Progenitor cell of endocrine pancreas (in vitro differentiated cells): ENCODE measurements at places on chromosomes 2 and 18. TPM values are rescaled to one million over a fixed set of nuclear protein-coding genes. Genes with fewer than 3 reads are reported as not detected.

- DNase-seq = no peak
These were observed 130.9 kb downstream of the ZNF407 start for GRCh38 chr18:74728586-74728985.

DNA sequence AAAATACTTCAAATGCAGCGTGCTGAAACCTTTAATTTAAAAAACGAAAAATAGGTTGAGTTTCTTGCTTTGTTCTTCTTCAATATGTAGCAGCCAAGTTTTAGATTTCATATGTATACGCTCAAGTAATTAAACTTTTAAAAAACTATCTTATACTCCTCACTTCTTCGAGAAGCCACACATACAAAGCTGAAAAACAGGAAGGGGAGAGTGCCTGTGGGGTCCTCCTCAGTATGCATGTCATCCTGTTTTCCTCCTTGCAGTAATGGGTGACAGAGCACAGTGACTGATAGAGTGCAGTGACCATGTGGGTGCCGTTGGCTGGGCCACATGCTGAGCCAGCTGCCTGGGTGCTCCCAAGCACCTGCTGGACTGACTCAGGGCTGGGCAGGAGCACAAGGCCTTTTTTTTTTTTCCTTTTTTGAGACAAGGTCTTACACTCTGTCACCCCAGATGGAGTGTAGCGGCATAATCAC lies 33.3 kb downstream of the UXS1 start:
- DNase-seq = no peak

The MOGAT1 gene
- 0.74 and 0.98 TPM in 2 replicates for total RNA-seq

GRCh38 chr18:25658476-25658875 lies 306.5 kb upstream of the ZNF521 start:
- no peak for DNase-seq

The CYP27A1 gene
- 15.1 and 16.4 TPM in 2 replicates for total RNA-seq

DNA sequence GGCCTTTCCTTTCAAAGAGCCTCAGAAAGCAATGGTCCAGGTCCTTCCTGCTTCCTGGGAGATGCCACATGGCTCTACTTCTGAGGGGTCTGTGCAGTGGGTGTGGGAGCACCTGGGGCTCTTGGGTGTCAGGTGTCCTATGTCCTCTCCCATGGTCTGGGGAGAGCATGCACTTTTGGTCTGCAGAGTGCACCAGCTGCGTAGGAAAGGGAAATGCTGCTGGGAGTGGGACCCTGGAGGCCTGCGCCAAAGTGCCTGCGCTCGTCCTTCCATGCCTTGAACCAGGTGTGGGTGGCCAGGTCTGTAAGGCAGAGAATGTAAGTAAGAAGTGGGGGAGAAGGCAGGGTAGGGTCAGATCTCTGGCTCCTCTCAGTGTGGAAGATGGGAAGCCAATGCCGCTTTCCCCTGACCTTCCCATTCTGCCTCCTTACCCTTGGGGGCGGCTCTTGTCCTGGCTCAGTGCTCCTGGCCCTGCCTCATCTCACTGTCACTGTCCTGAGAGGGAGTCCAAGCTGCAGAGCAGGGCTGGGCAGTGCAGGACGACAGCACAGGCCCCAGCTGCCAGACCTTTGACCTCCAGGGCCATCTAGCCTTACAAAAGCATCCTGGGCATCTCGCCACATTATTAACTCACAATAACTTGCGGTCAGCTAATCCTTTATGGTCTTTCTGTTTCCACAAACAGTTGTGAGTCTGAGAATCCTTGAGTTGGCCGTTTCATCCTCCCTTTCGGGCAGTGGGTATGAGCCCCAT lies 6.6 kb upstream of the PROM2 start:
- DNase-seq = peak; percentile 2

DNA sequence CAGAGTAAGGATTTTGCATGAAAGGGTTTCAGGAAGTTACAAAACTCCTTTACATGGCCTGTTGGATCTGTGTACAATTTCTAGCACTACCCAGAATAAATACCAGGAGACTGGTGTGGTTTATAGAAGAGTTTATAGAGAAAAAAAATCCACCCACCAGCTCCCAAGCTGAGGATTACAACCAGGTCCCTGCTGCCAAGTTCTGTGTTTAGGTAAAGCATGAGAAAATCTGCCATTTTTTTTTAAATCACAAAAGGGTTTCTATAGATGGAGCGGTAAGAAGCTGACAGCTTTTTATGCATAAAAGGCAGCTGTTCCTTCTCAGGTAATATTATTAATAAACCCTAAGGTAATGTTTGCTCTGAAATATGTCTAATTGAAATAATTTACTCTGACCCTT lies 545.4 kb upstream of the ZEB2 start:
- DNase-seq = no peak

DNA sequence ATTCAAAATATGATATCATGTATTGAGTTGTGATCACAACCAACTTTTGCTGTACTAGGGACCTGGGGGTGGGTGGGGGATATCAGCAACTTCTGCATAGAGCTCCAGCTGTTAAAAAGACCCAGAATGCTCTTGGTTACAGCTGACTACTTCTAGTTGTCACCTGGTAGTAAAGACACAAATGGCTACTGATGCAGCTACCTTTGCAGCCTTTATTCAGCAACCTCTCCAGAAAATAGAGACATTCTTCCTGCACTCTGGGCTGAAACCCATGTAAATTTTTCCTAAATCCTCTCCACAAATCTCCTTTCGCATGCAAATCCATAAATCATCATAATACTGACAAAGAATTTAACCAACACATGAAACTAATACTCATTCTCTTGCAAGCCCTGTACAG lies 238.3 kb downstream of the TCF4 start:
- no peak for DNase-seq

DNA sequence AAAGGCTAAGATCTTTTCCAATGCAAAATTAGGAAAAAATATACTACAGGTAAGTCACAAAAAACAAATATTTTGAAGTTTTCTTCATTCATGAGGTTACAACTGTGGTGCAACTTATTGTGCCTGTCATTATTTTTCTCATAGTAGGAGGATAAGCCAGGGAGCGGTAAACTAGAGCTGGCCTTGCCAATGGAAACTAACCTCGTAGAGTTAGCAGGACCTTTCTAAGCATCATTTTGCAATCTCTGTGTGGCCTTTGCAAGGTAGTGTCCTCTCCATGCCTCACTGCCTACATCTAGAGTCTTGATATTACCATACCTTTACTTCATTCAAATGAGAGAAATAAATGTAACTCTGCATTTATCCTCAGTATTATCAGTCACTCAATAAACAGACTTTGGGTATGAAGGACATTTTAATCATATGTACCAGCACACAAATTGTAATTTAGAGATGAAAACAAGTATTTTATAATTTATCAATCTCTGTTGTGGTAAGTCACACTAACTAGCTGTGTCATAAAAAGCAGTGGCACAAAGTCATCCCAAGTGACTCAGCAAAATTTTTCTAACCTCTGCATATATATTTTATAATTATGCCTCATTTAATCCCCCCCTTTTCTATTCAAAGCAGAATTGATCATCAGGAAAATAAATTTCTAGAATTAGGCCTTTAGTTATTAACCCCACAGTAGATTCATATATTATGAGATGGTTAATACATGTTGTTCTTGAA lies 47.0 kb downstream of the LANCL1 start:
- DNase-seq = no peak

GRCh38 chr2:222120933-222121332 lies 177.9 kb downstream of the PAX3 start:
- DNase-seq = no peak

GRCh38 chr2:215531284-215531683 lies 95.4 kb upstream of the FN1 start:
- DNase-seq = no peak

DNA sequence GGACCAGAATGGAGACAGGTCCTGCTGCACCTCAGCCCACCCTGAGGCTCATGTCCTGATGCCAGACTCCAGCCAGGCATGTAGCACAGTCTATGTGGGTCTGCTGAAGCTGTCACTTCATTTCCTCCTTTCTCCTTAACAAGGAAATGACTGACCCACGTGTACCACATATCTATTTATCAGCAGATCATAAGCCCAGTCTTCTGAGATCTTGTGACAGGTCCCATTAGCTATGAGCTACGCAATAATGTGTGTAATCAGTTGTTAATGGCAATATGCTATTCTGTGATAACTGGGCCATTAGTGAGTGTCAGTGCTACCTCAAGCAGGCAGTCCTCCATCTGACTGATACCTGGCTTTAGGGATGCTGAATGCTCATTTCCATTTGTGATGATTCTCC lies 615.3 kb downstream of the BCL11A start:
- DNase-seq = no peak

The RPRM gene
- total RNA-seq = 2.4 and 3.1 TPM in 2 replicates

The KCNS3 gene
- 7.4 and 8.2 TPM in 2 replicates for total RNA-seq

DNA sequence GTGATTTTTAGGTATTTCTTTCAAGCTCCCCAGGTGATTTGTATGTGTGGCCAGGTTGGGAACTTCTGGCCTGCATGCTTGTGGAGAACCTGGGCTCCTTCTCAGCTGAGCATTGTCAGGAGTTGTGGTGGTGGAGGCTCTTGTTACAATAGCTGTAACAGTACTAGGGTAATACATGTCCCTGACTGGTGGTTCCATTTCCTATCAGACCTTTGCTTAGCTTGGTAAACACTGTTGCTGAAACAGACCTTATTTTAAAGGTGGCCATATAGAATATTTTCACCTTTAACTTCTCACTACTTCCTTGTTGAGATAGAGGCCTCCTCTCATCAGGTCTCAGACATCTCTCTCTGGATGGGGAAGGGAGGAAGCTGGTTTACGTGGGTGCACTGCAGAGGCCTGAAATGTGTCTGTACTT lies 79.2 kb downstream of the SETBP1 start:
- DNase-seq = no peak

DNA sequence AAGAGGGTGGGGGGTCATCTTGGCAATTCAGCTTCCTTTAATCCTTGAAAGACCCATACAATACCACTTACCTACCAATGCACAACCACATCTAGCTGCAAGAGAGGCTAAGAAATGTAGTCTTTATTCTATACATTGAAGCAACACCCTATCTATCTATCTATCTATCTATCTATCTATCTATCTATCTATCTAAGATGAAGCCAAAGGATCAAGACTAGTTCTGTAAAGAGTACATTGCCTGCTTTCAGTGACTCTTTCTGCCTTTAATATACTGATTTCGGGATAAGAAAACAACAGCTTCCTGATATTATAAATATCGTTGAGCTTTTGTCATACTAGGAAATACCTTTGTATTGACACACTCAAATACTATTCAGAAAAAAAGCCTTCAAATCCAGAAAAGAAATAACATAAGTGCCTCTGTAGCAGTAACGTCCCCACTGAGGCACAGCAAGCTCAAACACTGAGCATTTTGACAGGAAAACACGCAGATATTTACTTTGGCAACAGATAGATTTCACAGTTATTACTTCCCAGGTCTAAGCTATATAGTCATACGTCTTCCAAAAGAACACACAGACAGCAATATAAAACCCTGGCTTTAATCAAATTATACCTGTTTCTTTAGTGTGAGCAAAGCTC lies 139.4 kb upstream of the SERTAD2 start:
- DNase-seq = no peak

GRCh38 chr2:21392649-21393048 lies 268.9 kb downstream of the TDRD15 start:
- DNase-seq = no peak

The ODC1 gene
- total RNA-seq = 252 and 273 TPM in 2 replicates

DNA sequence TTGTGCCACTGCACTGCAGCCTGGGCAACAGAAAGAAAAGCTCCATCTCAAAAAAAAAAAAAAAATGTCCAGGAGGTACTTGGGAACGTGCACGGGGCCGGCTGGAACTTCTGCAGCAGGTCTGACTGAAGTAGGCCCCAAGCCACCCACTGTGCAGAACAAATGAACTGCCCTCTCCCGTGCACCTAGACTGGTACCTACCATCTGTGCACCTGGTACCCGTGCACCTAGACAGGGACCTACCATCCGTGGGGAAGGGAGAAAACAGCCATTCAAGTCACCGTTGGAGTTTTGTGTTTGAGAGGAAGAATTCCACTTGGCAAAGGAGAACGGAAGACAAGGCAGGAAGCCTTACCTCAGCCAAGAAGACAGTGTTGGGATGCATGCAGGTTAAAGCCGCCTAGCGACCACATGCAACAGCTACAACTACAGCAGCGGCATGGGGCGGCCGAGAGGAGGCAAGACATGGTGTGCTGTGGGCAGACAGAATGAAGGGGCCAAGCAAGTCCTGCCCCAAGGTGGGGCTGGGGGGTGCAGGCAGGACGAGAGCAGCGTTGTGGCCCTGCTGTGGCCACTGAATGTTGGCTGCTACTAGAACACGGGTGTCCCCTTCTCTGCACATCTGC lies 16.1 kb downstream of the ST3GAL5 start:
- no peak for DNase-seq

GRCh38 chr2:69203166-69203985 lies 183.7 kb downstream of the GFPT1 start:
- no peak for DNase-seq

- DNase-seq = no peak
These were observed 78.6 kb downstream of the SCG2 start for GRCh38 chr2:223523551-223524001.

- no peak for DNase-seq
These were observed 13.1 kb upstream of the RAX start for GRCh38 chr18:59286341-59286740.

- DNase-seq = no peak
These were observed 149.4 kb upstream of the SMAD2 start for GRCh38 chr18:48079885-48080284.

- no peak for DNase-seq
These were observed 264.4 kb downstream of the ERBB4 start for GRCh38 chr2:212274215-212274614.

DNA sequence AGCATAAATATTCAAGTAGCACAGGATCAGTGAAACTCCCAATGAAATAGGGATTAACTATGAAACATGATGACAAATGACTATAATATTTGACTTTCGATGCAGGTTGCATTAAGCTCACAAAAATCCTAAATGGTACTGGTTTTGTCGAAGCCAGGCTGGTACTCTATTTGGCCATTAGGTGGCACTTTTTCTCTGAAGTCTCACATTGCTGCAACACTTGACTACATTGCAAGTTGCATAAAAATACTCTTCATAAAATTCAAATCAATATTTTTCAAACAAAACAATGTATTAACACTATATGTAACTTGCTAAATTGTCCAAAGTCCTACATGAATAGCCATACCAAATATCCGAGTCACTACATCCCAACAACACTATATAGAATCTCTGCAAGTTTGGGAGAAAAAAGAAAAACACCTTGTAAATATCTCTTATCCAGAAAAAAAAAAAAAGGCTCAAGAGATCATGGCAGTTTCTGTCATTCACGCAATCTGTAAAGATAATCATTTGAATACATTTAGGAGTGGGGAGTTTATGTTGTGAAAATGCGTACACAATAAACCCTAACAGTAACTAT lies 9.5 kb downstream of the RTTN start:
- no peak for DNase-seq

GRCh38 chr2:216057688-216058193 lies 23.9 kb downstream of the PECR start:
- DNase-seq = no peak

The GCG gene
- 92.9 and 128 TPM in 2 replicates for total RNA-seq

DNA sequence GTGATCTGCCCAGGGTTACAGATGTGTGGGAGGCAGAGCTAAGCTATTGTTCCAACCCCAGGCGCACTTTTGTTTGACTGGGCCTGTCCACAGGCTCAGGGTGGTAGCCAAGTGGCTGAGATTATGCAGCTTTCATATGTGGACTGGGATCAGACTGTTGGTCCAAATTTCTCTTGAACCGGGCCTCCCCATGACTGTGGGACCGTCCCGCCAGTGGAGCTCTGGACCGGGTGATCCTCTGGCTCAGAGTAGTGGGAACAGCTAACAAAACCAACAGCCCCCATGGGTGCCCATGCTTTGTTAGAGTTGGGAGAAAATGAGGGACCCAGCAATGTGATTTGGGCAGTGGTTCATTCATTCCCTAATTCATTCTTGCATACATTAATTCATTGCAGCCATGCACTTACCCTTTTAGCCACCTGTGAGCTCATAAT lies 86.8 kb upstream of the HS6ST1 start:
- DNase-seq = no peak

- DNase-seq = no peak
These were observed 856 bp downstream of the TIA1 start for GRCh38 chr2:70247364-70248180.

The SLC40A1 gene
- 14.6 and 15.8 TPM in 2 replicates for total RNA-seq
